Stimulated activated CD4-positive, alpha-beta T cell treated with anti-CD3 and anti-CD28 coated beads, Interleukin-15, amount 100 ng/mL, for 1 hour (primary cell): ENCODE measurements at places on chromosomes 5 and 9.

DNA sequence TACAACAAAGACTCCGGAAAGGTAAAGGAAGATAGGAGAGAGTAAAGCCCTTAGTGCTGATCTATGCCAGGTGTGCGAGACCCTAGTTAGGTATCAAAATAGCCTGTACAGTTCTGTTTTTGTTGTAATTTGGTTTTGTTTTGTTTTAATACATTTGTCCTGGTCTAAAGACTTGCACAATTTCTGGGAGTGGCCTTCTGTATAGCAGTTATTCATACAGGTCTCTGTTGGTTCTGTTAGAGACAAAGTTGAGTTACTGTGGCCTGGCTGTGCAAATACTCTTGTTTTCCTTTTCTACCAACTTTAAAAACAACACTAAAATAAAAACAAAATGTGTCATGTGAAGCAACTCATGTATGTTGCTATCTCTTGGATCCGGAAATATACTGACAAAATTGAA lies 163.6 kb downstream of the COMMD10 start:
- no peak for DNase-seq

DNA sequence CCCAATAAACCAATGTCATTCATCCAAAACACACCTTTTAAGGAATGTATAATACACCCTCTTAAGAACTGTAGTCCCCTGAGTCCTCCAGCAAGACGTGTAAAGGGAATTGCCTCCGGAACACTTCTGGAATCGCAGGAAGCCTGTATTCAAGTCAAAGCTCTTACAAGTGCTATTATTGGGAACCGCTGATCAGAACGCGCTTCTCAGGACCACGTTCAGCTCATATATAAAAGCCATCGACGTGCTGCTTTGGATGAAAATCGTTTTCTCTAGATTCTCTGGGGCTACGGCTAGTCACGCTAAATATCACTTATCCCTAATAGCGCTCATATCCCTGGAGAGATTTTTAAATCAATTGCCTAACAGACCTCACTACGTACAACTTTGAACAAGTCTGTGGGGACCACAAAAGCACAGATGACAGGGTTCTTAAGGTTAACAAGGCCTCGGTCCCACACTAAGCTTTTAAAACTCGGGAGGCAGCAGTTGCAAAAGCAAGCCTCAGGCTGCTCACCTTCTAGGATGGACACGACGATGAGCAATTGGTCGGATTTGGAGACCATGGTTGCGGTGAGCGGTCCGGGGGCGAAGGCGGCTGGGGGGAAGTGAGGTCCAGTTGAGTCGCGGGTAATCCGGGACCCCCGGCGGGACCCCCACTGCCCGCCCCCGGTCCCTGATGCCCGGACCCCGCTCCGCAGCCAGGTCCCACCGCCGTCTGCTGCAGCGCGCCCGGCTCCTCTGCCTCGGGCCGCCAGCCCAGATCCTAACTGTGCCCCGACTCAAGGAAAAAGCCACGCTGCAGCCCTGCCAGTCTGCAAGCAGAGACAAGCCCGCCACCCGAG lies 548 bp downstream of the CEP120 start:
- DNase-seq, result no peak

- DNase-seq, result no peak
Measured at GRCh38 chr9:113616116-113616515, 152.6 kb downstream of the RGS3 start.

- DNase-seq, result no peak
Measured at GRCh38 chr9:82920154-82920553, 142.8 kb downstream of the RASEF start.

GRCh38 chr5:40312205-40312604 lies 367.5 kb upstream of the PTGER4 start:
- DNase-seq, result no peak

GRCh38 chr9:31034311-31034710 lies 1350.1 kb upstream of the ACO1 start:
- no peak for DNase-seq

DNA sequence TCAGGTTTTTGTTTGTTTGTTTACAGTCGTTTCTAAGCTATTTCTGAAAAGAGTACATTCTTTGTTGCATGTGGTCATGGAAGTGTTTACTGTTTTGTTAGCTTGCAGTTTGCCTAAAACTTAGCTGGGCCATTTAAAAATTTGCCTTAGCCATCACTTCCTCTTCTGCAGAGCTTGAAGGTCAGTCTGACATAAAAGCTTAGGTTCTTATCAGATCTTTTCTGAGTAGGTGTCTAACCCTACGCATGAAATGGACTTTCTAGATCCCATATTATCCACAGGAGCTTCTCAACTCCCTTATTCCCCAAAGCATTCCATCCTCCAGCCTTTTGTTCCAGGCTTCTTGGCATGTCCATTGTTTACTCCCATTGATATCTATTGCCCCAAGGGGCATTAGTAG lies 90.3 kb downstream of the AP3B1 start:
- DNase-seq, result no peak

DNA sequence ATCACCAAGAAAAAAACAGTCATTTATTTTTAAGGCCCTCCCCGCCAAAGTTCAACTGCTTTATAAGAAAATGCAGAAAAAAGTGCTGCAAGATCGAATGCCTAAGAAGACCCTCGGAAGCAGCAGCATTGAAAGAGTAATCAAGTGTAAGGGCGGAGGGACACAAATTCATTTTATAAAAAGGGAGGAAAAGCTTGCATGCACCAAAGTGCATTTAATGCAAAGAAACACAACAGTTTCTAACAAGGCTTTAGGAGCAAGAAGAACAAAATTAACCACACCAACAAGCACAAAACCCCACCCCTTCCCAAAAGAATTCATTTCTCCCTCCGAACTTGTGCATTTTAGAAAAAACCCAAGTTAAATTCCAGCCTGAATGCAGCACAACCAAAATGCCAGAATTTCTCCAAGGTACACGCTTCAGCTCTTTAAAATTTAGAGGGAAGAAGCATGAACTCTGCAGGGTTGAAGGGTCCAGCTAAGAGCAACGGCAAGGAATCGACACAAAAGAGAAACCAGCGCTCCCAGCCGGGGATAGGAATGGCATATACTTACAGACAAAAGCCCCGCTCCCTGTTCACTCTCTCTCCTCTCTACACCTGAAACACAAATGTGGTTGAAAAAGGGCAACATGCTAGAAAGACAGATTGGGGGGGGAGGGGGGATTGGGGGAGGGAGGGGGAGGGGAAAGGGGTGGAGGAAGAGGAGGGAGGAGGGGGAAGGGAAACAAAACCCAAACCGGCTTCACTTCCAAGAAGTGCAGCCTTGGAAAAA lies at the start of gene NREP:
Gene NREP (minus strand): TSS at position 614 of the 774 bp plus-strand sequence. CDS start 1,422 bp downstream, outside the sequence.
- no peak for DNase-seq

DNA sequence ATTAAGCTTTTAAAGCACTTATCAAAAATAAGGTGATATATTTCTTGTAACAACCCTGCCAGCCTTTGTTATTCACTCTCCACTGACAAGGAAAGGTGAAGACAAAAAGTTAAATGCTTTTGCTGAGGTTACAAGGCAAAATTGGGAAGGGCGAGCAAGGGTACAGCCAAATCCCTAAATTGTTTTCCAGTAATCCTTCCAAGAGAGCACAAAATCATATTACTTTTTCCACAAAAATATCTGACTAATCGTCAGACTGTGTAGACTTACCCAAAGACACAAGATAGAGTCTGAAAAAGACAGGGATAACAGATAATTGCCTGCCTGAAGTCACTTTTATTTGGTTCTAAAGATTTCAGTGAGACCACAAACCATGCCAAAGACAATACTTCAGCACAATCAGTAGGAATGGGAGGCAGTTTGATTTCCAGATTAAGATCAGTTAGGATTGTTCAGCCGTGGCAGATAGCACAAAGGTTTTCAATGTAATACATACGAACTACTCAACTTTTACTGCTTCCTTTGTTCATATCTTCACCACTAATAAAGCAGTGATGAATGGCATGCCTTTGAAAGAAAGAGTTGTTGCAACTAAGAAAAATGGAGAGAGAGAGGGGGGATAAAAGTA lies 383.8 kb upstream of the TUSC1 start:
- no peak for DNase-seq
